ENCODE measurements at places on chromosomes 3 and 15.

GRCh38 chr3:128293930-128294329 lies 140.6 kb downstream of the EEFSEC start:
- no peak overlapping the region for H3K27ac ChIP-seq
- DNase-seq: no peak
- H3K27me3 ChIP-seq: no peaks in the 10 kb centered on the region
- no peak overlapping the region for H3K4me3 ChIP-seq
- H3K4me1 ChIP-seq: no peaks in the 10 kb centered on the region

- H3K27ac ChIP-seq: no peak overlapping the region
- no peaks in the 10 kb centered on the region for H3K27me3 ChIP-seq
- H3K4me3 ChIP-seq: no peak overlapping the region
- no peaks in the 10 kb centered on the region for H3K36me3 ChIP-seq
- no peak for DNase-seq
- H3K4me1 ChIP-seq: no peaks in the 10 kb centered on the region
These were observed 9.7 kb downstream of the ITIH4 start for GRCh38 chr3:52820736-52821135.

GRCh38 chr15:79721256-79721655 lies 175.6 kb downstream of the MTHFS start:
- no peaks in the 10 kb centered on the region for H3K36me3 ChIP-seq
- no peaks in the 10 kb centered on the region for H3K27me3 ChIP-seq
- no peak for DNase-seq
- H3K4me3 ChIP-seq: no peak overlapping the region

DNA sequence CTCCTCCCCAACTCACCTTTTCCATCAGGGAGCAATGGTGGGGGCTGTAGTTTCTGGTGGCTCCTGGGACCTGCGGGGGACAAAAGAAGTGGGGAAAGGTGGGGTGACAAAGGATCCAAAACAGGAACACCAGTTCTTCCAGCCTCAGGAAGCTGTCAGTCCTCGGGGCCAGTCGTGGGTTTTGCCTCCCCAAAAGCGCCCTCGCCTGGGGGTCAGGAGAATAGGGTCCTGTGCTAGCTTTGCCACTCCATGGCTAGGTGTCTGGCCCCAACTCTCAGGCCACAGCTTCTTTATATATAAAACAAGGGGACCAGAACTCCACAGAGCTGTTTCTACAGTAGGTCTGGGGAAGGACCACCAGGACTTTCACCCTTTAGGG lies 4.0 kb downstream of the CCDC9B start:
- peaks cover 88% of the 10 kb centered on the region for H3K4me1 ChIP-seq
- no peak for DNase-seq
- no peak overlapping the region for H3K27ac ChIP-seq
- H3K4me3 ChIP-seq: no peak overlapping the region
- peaks cover 11% of the 10 kb centered on the region for H3K36me3 ChIP-seq

- no peaks in the 10 kb centered on the region for H3K4me1 ChIP-seq
- no peak for DNase-seq
- no peaks in the 10 kb centered on the region for H3K36me3 ChIP-seq
- no peak overlapping the region for H3K4me3 ChIP-seq
- H3K27me3 ChIP-seq: no peaks in the 10 kb centered on the region
These were observed 382.5 kb downstream of the TBC1D5 start for GRCh38 chr3:17359911-17360310.

GRCh38 chr3:152176241-152176640 lies 92.5 kb upstream of the MBNL1 start:
- no peak for DNase-seq
- H3K4me1 ChIP-seq: no peaks in the 10 kb centered on the region
- H3K36me3 ChIP-seq: no peaks in the 10 kb centered on the region
- no peak overlapping the region for H3K4me3 ChIP-seq

DNA sequence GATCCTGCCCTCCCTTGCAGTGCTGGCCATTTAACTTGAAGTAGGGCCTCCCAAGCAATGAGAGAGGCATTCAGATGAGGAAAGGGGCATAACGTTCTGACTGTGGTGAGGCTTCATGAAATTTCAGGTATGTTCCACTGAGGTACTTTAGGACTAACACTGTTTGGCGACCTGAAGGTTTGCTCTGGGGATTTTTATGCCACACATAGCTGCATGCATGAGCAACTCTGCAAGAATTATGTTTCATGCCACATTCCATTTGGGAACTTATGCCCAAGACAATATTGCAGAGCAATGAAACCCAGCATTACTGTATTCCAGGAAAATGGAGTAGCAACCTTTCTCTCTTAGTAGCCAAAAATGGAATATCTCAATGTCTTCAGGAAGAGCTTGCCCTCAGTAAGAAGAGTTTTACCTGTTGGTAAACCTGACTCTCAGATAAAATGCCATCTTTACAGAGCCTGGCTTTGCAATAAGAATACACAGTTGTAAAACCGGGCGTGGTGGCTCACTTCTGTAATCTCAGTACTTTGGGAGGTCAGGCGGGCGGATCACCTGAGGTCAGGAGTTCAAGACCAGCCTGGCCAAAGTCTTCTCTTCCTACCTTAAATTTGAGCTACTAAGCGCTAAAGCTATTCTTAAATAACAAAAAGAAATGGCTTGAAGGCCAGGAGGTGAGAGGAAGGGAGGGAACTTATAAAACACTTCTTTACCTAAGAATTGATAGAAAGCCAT lies 16.7 kb upstream of the TBL1XR1 start:
- H3K4me1 ChIP-seq: no peaks in the 10 kb centered on the region
- H3K36me3 ChIP-seq: no peaks in the 10 kb centered on the region
- H3K27ac ChIP-seq: no peak overlapping the region
- no peak for DNase-seq

DNA sequence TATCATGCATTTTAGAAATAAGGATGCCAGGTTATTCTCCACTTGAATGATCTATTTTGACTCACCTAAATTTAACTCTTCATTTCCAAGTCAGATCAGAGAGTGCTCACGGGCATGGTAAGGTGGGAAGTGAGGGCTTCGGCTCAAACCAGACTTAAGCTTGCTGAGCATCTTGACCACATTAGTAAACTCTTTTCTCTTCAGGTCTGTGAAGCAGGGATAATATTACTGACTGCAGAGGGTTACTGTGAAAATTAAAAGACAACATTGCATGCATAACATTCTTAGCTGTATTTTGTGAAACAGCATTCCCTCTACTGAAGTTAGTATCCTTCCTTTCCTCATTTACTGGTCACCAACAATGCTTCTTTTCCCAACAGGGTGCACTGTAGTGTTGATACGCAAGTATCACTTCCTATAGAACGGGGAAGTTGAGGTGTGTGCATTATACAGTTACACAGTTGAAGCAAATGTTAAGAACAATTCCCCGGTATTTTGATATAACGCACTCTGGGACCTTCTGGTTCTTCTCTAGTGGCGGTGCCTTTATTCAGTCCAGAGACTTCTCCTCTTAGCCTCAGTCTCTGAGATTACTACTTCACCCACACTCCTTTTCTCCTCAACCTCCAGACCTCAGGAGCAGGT lies 74.1 kb upstream of the MNS1 start:
- no peak for DNase-seq
- H3K36me3 ChIP-seq: no peaks in the 10 kb centered on the region
- H3K4me1 ChIP-seq: no peaks in the 10 kb centered on the region
- no peak overlapping the region for H3K27ac ChIP-seq

DNA sequence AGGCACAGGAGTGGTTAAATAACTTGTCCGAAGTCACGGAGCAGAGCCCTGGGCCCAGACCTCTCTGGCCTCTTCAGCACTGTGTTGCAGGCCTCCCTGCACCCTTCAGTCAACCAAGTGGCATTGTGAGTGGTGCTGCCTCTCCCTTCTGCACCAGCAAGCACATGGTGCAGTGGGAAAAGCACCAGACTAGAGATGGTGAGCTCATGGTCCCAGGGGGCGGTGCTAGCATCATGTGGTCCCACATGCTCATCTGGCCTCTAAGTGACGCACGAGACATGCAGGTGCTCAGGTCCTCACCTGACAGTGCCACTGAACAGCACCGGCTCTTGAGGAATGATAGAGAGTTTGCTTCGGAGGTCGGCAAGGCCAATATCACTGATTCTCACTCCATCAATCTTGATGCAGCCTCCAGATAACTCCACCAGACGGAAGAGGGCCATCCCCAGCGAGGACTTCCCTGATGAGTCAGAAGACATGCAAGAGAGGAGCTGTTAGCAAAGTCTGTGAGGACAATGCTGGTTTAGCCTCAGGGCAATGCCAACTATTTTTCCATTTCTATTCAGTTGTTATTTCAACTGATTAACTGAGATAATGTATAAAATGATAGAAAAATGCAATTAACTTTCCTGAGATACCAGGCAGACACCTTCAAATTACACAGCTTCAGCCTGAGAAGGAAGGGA lies 53.1 kb upstream of the PARL start:
- no peaks in the 10 kb centered on the region for H3K4me1 ChIP-seq
- no peaks in the 10 kb centered on the region for H3K27me3 ChIP-seq
- no peak overlapping the region for H3K4me3 ChIP-seq
- H3K36me3 ChIP-seq: no peaks in the 10 kb centered on the region
- no peak overlapping the region for H3K27ac ChIP-seq
- DNase-seq: no peak

DNA sequence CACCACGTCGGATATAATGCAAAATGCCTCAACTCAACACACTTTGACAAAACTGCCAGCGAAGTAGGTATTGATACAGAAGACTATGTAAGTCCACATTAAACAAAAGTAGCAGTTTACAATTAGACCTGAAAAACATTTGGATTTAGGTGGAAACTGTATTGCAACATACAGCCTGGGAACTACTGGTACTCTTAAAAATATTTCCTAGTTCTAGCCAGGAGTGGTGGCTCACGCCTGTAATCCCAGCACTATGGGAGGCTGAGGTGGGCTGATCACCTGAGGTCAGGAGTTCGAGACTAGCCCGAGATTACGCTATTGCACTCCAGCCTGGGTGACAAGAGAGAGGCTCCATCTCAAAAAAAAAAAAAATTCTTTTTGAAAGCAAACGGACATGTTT lies 246.2 kb downstream of the ZBTB20 start:
- H3K36me3 ChIP-seq: no peaks in the 10 kb centered on the region
- DNase-seq: no peak
- H3K27me3 ChIP-seq: no peaks in the 10 kb centered on the region
- H3K27ac ChIP-seq: peak overlapping the region; percentile 28
- peak overlapping the region; percentile 38 for H3K4me3 ChIP-seq

DNA sequence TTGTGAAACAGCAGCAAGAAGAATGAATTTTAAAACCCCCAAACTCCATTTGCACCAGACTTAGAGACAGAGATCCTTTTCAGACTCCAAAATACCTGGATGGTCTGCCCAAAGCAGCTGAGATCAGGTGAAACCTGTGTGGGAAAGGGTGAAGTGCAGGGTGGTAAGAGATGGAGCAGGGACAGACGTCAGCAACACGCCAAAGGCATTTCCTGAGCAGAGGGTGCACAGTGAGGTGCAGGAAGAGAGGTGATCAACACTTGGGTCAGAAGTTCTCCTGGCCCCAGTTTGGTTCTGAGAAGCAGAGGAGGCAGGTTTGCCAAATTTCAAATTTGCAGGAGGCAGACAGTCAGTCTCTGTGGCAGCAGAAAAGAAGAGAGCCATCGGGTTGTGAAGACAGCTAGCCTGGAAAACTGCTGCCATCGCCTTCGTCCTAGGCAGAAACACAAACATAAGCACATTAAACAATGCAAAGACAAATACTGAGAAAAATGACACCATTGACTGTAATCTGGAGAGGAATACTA lies 9.8 kb downstream of the CCR4 start:
- H3K27me3 ChIP-seq: no peaks in the 10 kb centered on the region
- no peak overlapping the region for H3K27ac ChIP-seq

DNA sequence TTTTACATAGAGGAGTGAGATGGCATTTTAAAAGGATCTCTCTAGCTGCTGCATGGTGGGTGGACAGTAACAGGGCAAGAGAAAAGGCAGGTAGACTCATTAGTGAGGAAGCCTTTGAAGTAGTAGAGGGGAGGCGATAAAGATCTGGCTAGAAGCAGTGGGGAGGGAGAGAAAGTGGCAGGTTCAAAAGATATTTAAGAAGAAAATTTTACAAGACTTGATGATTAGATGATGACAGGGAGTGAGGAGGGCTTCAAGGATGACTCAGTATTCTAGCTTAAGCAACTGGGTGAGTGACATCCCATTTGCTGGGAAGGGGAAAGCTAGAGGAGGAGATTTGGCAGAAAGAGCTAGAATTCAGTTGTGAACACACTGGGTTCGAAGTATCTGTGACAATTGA lies 3.8 kb upstream of the BRPF1 start:
- H3K27ac ChIP-seq: no peak overlapping the region
- no peak for DNase-seq
- H3K4me3 ChIP-seq: no peak overlapping the region
- no peaks in the 10 kb centered on the region for H3K36me3 ChIP-seq
- H3K27me3 ChIP-seq: no peaks in the 10 kb centered on the region

- no peaks in the 10 kb centered on the region for H3K4me1 ChIP-seq
- H3K36me3 ChIP-seq: no peaks in the 10 kb centered on the region
- no peak overlapping the region for H3K27ac ChIP-seq
- no peaks in the 10 kb centered on the region for H3K27me3 ChIP-seq
- DNase-seq: no peak
- no peak overlapping the region for H3K4me3 ChIP-seq
These were observed 314.1 kb downstream of the NLGN1 start for GRCh38 chr3:173711619-173712018.

DNA sequence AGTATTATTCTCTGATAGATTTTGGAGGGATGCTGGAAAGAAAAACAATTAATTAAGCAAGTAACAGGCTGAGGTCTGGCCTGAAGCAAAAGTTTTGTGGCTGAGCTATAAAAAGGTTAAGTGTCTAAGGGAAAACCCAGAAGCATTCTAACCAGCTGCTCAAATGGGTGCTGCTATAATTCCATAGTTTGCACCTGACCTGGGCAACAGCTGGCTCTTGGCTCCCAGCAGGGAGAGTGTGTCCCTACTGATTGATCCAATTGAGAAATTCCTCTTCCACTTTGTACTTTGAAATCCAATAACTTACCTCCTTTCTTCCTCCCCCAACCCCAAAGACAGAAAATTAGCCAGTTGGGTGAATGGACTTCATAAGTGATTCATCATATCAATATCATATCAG lies 27.7 kb upstream of the SMAD3 start:
- no peaks in the 10 kb centered on the region for H3K36me3 ChIP-seq
- H3K27ac ChIP-seq: no peak overlapping the region
- no peak for DNase-seq
- no peaks in the 10 kb centered on the region for H3K27me3 ChIP-seq
- peaks cover 13% of the 10 kb centered on the region for H3K4me1 ChIP-seq

GRCh38 chr15:63052961-63053698 lies 10.6 kb downstream of the TPM1 start:
- H3K27me3 ChIP-seq: no peaks in the 10 kb centered on the region
- H3K27ac ChIP-seq: peak overlapping the region; percentile 95
- peaks cover 76% of the 10 kb centered on the region for H3K4me1 ChIP-seq
- DNase-seq: peak; percentile 51
- H3K36me3 ChIP-seq: no peaks in the 10 kb centered on the region

GRCh38 chr15:35618260-35619188 lies 72.6 kb upstream of the DPH6 start:
- DNase-seq: no peak
- H3K36me3 ChIP-seq: no peaks in the 10 kb centered on the region
- no peak overlapping the region for H3K4me3 ChIP-seq
- H3K4me1 ChIP-seq: peaks cover 13% of the 10 kb centered on the region

- no peaks in the 10 kb centered on the region for H3K27me3 ChIP-seq
- no peak overlapping the region for H3K27ac ChIP-seq
- H3K4me1 ChIP-seq: no peaks in the 10 kb centered on the region
- H3K36me3 ChIP-seq: no peaks in the 10 kb centered on the region
- DNase-seq: no peak
These were observed 281.3 kb downstream of the FGF12 start for GRCh38 chr3:192445770-192446644.

Data from upper lobe of left lung (tissue), 6 donors.